ENCODE measurements at places on chromosomes 2 and 18. TPM values are rescaled to one million over a fixed set of nuclear protein-coding genes. Genes with fewer than 3 reads are reported as not detected.

GRCh38 chr2:146807568-146808168, 1037.2 kb upstream of the ACVR2A start:
- no peak for DNase-seq

Gene GPR45
- not detected for total RNA-seq

Gene CKAP2L
- total RNA-seq, result under 0.01 TPM

DNA sequence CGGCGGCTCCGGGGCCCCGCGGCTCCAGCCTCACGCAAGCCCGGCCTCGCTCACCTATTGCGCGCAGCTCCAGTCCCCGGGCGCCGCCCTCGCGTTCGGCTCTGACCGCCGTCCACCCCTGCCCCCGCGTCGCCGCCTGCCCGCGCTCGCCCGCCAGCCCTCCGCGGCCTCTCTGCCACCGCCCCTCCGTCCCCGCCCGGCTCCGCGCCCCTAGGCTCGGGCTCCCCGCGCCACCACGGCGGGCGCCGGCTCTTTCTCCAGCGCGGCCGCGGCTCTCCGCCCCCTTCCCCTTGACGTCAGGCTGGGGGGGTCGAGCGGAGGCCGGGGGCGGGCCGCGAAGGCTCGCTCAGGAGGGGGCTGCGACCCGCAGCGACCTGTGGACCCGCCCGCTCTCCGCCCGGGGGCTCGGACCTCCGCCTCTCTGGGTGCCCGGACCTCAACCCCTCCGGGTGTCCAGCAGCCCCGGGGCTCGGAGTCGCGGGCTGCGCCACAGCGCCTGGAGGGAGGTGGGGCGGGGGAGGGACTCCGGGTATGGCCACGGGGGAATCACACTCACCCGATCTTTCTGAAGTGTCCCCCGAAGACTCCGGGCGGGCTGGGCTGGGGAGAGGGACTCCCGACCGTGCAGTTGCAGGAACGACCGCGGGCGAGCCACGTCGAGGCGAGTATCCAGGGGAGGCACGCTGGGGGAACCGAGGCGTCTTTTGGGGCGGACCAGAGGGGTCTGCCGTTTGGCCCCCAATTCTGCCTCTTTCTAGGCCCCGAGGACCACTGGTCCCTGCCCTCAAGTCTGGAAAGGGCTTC, at the start of gene SEMA4C:
SEMA4C (minus strand) TSS at position 259 of the 804 bp plus-strand sequence. CDS start 2,194 bp downstream, outside the sequence.
- DNase-seq, result peak; percentile 61

Gene ANKRD30BL
- not detected for total RNA-seq

Measured in body of pancreas (tissue), 4 donors.